Astrocyte (in vitro differentiated cells and primary cell): ENCODE measurements at places on chromosomes 5 and 9.

- DNase-seq = no peak
Observed at GRCh38 chr5:178399701-178400095, 167.1 kb upstream of the PHYKPL start.

- peak; percentile 99 for DNase-seq
Observed at GRCh38 chr9:115591584-115591984, 473.6 kb upstream of the TNC start.

- DNase-seq = peak; percentile 15
Observed at GRCh38 chr9:36987891-36988290, 46.2 kb downstream of the PAX5 start.

DNA sequence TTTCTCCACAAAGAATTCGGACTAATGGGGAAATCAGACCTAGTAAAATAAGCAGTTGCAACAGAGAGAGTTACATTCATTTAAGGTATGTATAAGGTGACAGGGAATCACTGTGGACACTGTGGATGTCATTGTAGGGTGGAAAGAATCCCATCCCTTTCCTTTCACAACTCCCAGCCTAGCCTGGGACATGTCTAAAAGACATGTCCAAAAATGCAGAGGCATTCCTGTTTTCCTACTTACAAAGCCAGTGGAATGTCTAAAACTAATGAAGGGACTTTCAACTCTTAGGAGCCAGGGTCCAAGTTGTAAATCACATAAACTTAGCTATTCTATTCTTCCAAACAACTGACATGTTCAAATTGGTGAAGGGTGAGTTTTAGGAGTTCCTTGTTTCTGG lies 511.0 kb downstream of the PRELID2 start:
- DNase-seq = peak; percentile 8

GRCh38 chr9:36141288-36141687 lies 4.8 kb downstream of the GLIPR2 start:
- no peak for DNase-seq

- no peak for DNase-seq
Observed at GRCh38 chr5:568061-568781, 43.9 kb upstream of the CEP72 start.

DNA sequence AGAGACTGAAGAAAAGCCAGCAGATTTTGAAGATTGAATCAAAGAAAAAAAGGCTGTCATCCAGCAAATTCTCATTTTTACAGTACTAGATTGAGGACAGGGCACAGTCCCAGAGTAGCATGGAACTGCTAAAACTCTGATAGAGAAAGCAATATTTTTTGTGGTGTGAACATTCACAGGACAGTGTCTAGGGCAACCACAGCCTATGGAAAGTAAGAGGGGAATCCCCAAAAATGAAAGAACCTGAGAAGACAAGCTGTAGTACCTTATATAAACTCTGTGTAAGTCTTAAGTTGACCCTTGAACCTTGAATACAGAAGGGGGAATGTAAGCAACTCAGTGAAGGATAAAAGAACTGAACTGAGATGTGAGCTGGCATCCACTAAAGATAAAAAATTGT lies 540.3 kb downstream of the HINT1 start:
- no peak for DNase-seq

DNA sequence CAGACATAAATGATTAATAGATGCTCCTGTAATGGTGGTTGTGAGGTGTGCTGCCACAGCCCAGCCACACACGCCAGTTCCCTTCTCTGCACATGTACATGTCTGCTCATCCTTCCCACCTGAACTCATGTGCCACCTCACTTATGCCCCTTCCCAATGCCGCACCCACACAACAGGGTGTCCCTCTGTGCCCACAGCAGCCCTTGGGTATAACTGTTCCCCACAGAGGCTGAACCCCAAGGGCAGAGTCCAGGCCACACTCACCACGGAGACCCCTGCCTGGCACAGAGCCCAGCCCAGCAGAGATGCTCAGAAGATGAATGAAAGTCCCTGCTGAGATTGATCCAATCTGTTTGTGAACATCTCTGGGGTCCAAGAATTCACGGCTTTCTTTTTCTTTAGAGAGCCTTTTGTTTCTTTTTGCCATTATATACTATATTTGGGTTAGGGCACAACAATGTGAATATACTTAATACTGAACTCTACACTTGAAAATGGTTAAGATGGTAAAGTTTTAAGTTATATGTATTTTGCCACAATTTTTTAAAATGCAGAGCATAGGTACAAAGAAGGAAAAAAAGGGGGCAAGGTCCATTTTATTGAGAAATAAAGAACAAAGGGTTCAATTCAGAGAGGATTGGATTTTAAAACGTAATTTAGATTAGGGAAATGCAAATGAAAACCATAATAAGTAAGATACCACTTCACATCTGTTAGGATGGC lies 29.6 kb downstream of the IRF1 start:
- DNase-seq = no peak

GRCh38 chr9:133835262-133835901 lies 97.2 kb upstream of the SARDH start:
- DNase-seq = no peak

GRCh38 chr5:131193106-131193505 lies 22.4 kb downstream of the LYRM7 start:
- DNase-seq = peak; percentile 21

- peak; percentile 69 for DNase-seq
Observed at GRCh38 chr5:37553720-37554404, 174.7 kb downstream of the WDR70 start.

- DNase-seq = no peak
Observed at GRCh38 chr9:4070266-4070665, 229.6 kb downstream of the GLIS3 start.

GRCh38 chr9:130835441-130836298 lies 616 bp downstream of the ABL1 start:
- DNase-seq = peak; percentile 63

- DNase-seq = no peak
Observed at GRCh38 chr9:110248361-110248760, 7.9 kb downstream of the TXN start.

DNA sequence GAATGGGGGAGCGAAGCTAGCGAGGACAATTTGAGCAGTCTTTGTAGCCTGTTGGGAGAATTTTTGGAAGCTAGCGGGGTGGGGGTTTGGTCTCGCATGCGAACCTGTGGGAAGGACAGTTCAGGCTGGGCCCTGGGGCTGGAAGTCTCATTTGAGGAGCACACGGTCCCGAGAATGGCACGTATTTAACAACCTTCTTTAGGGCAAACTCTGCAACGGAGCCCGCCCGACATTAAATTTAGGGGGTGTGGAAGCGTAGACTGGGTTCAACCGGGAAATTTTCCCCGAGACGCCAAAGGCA lies 35.2 kb upstream of the NFIB start:
- DNase-seq = no peak

DNA sequence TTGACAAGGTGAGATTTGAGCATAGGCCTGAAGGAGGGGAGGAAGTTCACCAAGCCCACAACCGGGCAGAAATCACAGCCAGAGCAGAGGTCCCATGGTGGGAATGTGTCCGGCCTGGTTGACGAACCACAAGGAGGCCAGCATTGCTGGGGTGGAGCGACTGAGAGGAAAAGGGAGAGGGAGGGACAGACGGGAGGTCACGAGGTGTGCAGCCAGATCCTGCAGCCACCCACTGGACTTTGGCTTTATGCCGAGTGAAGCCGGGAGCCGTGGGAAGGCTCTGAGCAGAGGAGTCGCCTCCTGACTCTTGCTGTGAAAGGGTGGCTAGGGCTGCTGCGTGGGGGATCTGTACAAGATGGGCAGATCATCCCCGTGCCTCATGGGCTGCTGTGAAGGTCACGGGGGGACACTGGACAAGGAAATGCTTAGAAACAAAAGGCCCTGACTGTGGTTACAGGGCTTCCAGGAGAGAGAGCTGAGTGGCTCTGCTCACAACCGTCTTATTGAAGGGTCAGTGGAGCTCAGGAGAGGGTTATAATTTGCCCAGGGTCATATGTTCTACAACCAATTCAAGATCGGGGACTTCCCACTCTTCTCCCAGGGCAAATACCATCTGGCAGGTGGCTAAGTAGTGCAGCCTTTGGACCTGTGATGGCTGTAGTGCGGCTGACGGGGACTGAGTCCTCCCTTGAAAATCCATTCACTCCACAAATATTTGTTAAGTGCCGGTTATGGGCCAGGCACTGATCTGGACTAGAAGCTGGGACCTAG lies 15.6 kb upstream of the CD74 start:
- no peak for DNase-seq

DNA sequence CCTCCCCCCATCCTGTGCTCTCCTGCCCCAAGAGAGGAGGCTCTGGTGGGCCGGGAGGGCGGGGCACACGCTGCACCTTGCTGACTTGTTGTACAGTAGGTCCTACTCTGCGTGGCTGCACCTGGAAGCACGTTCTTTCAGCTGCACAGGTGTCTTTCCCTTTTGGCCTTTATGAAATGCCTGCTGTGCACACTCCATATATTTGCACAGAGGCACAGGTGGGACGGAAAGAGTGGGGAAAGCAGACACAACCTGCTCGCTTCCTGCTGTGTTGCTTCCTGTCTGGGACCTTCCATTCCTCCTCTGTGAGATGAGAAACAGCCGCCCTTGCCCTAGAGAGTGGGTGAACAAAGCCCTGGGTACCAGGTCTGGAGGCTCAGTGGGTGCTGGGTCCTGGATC lies 4.8 kb downstream of the USP20 start:
- no peak for DNase-seq

GRCh38 chr9:131720330-131720729 lies 19.5 kb downstream of the RAPGEF1 start:
- DNase-seq = no peak

- DNase-seq = no peak
Observed at GRCh38 chr9:4803670-4804530, 11.2 kb downstream of the RCL1 start.

- DNase-seq = no peak
Observed at GRCh38 chr5:87126869-87127268, 140.8 kb upstream of the RASA1 start.

DNA sequence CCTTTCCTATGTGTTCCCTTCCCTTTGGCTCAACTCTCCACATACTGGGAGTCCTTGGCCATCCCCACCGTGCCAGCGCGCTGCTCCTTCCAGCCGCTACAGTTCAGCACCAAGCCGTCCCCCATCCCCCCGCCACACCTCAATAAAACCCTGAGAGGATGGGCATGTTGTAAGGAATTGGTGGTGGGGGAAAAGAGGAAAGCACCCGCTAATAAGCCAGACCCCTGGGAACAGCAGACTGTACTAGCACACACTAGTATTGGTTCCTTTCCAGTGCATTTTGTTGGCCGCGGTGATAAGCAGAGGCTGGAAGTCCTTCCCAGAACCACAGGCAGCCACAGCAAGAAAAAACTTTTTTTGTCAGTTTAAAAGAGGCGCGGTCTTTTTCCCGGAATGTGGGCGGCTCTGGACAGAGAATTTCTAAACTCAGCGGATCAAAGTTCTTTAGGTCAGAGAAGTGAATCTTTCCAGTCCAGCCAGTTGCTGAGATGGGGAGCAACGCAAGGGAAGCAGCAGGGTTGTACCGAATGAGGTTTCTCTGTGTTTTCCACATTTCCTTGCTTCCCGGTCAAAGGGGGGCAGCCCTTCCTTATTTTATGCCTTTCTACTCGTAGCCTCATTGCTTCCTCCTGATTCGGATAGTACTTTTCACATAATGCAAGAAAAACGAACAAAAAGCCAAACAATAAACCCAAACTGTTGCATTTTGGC lies 2.1 kb downstream of the CHSY3 start:
- peak; percentile 36 for DNase-seq

GRCh38 chr9:76379494-76379893 lies 14.7 kb downstream of the RFK start:
- no peak for DNase-seq

DNA sequence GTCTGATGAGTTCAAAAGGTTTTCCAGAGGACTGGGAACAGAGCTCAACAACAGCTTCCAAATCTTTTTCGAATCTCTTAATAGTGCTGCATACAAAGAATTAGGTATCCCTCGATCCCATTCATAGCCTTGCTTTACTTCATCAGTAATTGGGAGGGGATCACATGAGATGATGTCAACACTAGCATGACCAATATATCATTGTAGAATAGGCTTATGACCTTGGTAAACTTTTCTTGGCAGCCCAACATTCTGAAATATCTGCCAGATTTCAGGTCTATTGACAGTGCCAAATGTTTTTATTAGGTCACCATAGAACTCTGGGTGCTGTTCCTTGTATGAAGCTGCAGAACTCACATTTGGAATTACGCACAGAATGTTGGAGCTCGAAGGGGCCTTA lies 228.9 kb downstream of the FGF10 start:
- no peak for DNase-seq

DNA sequence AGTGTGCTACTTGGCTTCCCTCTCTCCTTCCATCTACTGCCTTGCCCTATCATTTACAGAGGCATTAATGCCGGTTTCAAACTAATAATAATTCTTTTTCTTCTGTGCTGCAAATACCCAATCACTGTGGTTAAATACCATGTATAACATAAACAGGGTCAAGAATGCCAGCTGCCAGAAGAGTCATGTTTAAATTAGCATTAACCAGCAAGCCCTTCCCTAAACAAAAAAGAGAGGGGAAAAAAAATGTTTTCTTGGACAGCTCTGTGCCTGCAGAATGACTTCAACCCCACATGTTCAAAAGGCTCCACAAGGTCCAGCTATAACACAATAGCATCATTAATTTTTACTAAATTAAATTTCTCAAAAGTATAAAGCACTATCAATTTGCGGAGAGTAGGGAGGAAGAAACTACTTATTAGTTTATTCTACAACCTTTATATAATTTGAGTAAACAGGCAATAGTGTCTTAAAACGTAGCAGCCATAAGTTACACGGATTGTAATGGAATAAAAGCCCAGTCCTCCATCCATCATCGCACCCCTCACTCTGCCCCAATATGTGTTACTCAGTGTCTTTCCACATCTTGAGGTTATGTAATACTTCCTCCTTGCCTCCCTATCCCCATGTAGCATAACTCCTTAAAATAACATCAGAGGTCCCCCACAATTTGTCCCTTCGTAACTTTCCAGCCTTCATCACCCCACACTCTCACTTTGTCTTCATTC lies 3.9 kb downstream of the LPAR1 start:
- no peak for DNase-seq

DNA sequence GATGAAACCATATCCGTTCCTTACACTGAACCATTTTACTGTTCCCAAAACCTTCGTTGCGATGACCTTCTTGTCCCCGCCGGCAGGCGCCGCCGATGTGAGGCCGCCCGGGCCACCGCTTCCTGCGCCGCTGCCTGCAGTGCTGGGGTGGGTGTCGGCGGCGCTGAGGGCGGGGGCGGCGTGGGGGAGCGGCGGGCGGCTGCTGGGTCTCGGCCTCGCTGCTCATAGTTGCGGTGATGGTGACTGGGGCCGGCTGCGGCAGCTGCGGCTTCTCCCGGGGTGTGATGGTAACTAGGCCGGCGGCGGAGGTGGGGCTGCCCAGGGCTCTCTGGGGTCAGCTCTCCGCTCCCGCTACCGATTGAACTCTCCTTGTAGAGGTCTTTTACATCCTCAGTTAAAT lies 14.1 kb upstream of the OR2S2 start:
- DNase-seq = no peak

GRCh38 chr5:5702934-5703333 lies 280.5 kb downstream of the ICE1 start:
- no peak for DNase-seq

GRCh38 chr5:137669811-137670210 lies 66.1 kb downstream of the KLHL3 start:
- DNase-seq = no peak

DNA sequence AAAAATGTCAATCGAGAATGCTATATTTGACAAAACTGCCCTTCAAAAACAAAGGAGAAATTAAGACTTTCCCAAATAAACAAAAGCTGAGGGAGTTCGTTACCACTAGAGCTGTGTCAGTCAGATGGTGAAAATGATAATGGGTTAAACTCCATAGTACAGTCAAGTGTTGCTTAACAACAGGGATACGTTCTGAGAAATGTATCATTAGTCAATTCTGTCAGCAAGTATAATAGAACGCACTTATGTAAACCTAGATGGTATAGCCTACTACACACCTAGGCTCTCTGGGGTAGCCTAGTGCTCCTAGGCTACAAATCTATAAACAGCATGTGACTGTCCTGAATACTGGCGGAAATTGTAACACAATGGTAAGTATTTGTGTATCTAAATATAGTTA lies 138.7 kb downstream of the DRD1 start:
- DNase-seq = no peak
